ENCODE measurements at places on chromosomes 12 and 14.

GRCh38 chr14:86311151-86311550 lies 781.2 kb downstream of the FLRT2 start:
- DNase-seq, result no peak

DNA sequence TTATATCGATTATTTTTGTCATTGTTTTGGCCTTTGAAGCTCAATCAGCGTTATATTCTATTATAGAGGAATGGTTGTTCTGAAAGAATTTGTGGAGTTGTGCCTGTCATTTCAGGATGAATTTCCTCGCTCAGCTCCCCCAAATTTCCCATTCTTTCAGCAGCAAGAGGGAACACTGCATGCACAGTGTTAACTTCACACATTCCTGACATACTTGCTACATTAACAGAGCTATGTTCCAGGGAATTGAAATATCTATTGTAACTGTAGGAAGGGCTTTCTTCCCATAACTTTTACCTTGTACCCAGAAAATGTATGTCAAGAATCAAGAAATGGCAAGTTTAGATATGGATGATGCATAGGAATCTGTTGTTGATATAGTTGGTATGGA lies 379.0 kb downstream of the LRIG3 start:
- DNase-seq, result no peak

DNA sequence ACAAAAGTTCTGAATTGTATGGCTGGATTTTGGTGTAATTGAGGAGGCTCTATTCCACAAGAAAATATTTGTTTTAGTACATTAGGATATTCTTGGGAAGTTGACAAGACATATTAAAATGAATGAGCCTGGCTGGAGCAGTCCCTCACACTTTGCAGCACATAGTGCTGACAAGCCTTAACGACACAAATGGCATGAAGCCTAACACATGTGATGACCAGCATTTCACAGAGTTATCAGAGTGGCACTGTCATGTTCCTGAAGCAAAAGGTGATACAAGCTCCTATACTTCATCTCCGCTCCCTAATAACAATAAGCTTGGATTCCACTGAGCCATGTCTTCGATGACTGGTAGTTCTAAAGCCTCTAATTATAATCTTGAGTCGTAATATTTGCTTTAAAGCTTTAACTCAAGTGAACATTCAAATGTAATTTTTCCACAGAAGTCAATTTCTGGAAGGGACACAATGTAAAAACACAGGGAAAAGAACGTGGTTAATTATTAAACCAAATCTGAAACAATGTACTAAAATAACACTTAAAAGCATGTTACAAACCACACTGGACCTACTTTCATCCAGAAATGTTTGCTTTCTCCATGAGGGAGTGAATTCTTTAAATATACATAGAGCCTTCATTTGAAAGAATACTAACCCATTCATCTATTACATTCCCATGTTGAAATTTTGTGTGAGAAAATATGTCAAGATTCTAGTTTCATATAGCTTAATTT lies 49.6 kb downstream of the GRIP1 start:
- no peak for DNase-seq

DNA sequence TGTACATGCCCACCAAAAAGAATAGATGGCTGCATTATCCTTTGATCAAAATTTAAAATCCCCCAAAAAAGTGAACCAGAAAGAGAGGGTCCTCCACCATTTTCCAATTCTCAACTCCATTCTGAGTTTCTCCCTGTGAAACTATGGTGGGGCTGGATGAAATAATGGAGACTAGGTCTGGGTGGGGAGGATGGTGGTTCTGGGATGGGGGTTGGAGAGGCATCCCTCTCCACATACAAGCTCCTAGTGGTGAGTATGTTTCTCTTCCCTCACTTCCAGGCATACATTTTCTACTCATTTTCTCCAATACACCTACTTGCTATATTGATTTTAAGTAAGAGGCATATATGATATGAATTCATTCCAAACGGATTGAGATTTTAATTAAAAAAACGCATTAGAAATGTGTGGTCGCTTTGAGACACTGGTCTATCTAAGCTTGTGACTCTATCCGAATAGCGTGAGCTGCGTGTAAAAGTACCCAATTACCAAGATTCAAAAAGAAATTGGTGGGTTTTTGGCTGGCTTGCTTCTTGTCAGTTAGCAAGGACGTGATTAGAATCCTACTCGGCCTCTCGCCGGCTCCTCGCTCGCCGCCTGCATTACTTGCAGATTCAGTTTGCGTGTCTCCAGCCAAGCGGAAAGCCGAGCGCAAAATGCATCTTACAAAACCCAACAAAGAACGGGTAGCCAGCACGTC lies 3.4 kb downstream of the ASCL1 start:
- DNase-seq, result no peak

DNA sequence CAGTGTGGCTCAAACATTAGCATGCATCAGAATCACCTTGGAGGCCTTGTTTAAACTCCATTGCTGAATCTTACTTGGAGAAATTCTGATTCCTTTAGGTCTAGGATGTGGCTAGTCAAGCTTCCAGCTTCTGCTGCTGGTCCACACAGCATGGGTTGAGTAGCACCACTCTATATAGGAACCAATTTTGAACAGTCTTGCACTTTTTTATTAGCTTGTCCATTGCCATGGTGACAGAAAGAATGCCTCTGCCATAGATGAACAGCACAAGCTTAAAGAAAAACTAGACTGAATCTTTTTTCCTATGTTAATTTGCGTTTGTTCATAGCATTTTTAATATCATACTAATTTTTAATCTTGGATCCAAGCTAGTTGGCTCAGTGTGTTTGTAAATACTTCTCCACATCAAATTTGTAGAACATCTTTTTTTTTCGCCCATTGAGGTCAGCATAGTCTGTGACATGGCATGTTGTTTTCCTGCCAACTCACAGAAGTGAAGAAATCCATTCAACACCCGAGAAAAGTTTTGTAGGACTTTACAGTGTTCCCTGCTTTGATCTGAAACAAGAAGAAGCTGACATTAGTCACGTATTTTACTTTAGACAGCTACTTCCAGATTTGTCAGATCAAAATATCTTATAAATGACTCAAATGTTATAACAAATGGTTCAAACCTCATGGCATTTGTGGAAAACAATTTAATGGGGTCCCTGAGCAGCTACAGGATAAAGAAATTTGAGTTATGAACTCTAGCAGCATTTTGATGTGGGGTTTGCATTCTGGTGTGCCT lies 438.8 kb downstream of the EGLN3 start:
- DNase-seq, result no peak

DNA sequence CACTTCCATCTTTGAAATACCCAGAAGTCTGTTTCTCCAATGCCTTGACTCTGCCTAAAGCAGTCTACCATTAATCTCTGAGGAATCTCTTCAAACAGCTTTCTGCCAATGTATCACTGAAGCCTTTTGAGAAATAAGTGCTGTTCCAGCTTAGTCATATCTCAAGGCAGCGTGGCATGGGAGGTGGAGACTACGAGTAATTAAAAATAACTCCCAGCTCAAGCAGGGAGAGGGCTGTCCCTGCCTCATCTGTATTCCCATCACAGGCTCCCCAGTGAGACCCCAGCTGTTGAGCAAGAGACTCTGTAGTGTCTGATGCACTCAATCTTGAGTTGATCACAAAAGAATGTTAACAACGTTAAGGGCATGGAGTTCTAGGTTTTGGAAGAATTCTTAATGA lies 700.6 kb downstream of the DIO2 start:
- DNase-seq, result no peak

GRCh38 chr12:58099476-58099875 lies 158.1 kb downstream of the ATP23 start:
- DNase-seq, result no peak

DNA sequence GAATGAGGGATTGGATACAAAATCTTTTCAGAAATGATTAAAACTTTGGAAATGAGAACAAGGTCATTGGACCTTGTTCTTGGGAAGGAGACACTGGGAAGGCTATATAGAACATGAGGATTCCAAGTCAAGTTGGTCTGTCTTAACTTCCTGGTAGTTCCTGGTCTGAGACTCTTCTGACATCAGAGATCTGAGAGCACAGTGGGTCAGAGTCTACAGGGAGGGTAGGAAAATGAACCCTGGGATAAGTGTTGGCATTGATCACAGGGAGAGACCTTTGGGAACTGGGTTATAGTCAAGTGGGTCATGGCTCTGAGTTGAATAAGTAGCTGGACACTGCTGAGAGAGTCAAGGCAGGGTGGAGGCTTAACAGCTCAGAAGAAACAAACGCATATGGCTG lies 17.3 kb upstream of the KCNA1 start:
- DNase-seq, result no peak

DNA sequence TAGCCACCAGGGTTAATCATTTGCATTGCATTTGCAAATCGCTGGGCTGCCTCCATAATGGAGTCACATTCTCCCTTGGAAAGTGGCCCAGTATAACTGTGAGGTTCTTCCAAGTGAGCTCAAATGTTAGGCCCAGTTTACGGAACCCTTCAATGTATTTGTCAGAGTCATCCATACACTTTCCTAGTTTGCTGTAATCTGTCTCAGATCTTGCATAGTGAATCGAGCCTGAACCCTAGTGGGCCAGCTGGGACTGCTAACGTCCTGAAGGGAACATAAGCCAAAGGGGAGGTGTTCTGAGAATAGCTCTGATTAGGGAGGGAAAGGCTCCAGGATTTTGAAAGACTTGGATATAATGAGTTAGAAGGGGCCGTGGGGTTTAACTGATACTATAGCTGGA lies 406.3 kb downstream of the SLC6A15 start:
- no peak for DNase-seq

DNA sequence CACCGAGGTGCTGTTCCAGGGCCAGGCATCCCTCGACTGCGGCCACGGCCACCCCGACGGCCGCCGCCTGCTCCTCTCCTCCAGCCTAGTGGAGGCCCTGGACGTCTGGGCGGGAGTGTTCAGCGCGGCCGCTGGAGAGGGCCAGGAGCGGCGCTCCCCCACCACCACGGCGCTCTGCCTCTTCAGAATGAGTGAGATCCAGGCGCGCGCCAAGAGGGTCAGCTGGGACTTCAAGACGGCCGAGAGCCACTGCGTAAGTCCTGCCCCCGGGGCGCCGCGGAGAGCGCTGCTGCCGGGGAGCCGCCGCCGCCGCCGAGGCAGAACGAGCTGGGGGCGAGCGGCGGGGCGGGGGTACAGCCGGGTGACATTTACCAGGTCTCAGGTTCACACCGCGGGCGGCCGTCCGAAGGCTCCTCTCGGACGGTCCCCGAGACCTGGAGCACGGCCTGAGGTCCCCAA lies 1.4 kb downstream of the PLXNC1 start:
- DNase-seq, result no peak

- DNase-seq, result no peak
These were observed 108.8 kb upstream of the PCED1B start for GRCh38 chr12:46970636-46971035.

- no peak for DNase-seq
These were observed 205.2 kb downstream of the KLHL28 start for GRCh38 chr14:44756554-44756953.

- no peak for DNase-seq
These were observed 201.9 kb downstream of the DAD1 start for GRCh38 chr14:22386924-22387775.

DNA sequence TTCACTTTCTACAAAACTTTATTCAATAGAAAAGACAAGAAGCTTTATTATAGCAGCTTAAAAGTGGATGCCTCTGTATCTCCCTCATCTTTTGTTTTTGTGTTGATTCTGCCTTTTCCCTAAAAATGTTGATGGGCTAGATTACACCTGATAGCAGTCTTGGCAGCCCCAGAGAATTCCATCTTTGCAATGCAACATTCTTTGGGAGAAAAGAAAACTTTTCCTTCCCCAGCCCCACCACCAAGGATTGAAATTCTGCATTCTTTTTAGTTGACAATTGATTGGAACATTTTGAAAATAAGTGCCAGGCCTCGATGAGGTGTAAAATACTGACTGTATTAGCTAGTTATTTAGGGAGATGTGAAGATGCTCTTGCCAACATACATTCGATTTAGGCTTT lies 306.8 kb upstream of the G2E3 start:
- DNase-seq, result no peak

DNA sequence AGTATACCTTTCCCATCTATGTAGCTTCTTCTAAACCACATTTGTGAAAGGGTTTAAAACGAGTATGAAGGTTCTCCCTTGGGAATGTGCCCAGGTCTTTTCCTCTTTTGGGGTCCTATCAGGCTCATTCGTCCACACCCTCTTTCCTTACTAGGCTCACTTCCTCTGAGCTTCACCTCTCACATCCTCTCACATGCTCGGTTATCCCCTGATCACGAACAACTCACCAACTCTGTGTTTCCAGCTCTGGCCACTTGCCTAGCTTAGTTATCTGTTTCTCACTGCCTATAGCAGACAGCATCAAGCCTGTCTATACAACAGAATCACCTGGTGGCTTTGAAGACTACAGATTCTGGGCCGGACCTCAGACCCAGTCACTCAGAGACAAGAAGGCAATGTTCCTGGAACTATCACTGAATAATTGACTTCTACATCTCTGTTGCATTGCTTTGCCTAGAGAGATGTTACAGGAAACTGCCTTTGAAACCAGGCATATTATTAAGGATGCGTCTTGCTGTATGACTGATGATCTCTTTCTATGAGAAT lies 158.2 kb downstream of the FOXN3 start:
- no peak for DNase-seq

- DNase-seq, result no peak
These were observed 258.5 kb upstream of the E2F7 start for GRCh38 chr12:77323788-77324415.

DNA sequence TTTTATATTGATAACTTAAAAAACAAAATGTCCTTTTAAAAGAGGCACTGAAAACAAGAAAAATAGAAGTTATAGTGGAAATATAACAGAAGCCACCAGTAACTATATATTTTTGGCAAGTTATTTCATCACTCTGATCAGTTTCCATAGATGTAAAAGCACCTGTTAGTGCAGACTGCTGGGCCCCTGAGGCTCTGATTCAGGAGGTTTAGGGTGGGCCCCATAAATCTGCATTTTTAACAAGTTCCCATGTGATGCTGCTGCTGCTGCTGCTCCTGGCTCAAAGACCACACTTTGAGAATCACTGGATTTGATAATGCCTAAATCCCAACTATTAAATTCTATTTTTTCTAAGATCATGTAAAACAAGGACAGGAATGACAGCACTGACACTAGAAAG lies 251.1 kb downstream of the MED13L start:
- DNase-seq, result no peak

DNA sequence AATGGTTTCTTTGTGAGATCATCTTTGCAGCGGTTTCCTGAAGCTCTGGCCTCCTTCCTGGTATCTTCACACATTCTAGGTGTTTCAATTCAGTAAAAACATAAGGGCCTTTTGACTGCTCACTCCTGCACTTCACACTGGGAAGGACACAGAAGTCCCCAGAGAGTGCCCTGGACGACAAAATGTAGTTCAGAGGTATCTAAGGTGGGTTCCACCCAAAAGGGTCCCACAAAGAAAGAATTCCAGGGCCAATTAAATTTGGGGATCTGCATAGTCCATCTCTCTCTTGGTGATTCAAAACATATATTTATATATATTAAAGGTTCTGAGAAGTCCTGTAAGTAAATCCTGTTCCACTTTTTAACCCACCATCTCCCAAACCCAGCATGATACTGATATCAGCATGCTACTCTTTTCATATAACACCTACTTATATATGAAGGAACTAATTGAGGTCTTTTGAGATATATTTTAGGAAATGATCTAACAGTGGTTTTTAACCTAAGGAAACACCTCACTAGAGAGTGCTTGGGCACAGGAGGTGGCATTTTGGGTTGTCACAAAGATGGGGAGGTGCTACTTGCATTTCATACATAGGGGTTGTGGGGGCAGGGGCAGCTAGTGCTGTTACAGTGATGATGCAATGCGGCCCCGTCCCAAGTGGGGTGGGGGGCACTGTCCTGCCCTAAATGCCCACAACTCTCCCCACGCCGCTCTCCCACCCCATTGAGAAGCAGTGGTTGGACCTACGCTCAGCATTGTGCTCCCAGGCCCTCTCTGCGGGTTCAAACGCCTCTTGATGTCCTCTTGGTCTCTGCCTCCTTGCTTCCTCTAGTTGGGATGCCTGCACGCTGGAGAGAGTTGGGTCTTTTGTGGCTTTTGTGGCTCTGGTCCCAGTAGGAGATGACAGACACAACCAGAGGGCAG lies 109.4 kb downstream of the ARF6 start:
- peak; percentile 85 for DNase-seq
